ENCODE measurements at places on chromosomes 7 and 10.
A peak's percentile ranks its signal among the peaks of the same experiment; 100 is the strongest.

- no peak for DNase-seq
Observed at GRCh38 chr7:27700501-27700900, 37.8 kb upstream of the HIBADH start.

DNA sequence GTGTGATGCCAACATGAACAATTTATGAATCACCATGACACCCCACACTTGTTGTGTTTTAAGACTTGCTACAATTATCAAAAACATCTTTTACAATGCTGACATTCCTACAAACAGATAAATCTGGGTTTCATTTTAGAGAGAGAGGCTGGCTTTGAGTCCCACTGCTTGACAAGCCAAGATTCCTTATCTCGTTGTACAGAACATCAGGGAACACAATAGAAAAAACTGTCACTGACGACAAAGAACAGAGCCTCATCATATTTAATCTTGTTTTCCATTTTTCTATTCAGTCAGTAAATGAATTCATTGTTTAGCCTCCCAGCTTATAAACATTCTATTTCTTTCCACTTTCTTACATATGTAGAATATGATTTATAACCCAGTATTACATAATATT, 461.6 kb upstream of the VSTM2A start:
- DNase-seq: no peak

- DNase-seq: no peak
Observed at GRCh38 chr7:49297958-49298357, 373.6 kb downstream of the CDC14C start.

GRCh38 chr10:72658696-72659400, 33.0 kb upstream of the MICU1 start:
- DNase-seq: no peak

GRCh38 chr7:13532028-13532753, 457.3 kb downstream of the ETV1 start:
- no peak for DNase-seq

DNA sequence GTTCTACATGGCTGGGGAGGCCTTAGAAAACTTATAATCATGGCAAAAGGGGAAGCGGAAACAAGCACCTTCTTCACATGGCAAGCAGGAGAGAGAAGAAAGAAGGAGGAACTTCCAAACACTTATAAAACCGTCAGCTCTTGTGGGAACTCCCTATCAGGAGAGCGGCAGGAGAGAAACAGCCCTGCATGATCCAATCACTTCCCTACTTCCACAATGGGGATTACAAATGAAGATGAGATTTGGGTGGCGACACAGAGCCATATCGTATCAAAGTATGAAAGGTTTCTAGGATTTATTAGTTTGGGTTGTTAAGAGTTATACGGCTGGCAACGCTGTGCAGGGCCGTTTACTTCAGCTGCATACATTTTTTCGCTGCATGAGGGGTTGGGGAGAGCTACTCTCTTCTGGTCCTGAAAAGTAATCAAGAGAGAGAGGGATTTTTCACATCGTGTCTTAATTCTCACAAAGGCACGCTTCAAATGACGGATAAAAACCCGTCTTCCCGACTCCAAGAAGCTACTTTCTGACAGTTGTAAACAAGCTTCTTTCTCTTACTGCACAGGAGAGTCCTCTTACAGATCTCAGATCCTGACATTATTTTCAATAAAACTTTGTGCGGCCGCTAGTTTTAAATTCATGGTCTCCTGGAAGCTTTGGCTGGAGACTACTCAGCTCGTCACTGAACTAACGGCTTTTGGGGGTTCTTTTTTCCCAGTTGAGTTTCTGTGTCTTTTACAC, 751 bp upstream of the GTPBP10 start:
- DNase-seq: no peak

GRCh38 chr7:28093623-28094232, 86.9 kb downstream of the JAZF1 start:
- peak; percentile 59 for DNase-seq

- no peak for DNase-seq
Observed at GRCh38 chr7:11005202-11005601, 31.5 kb downstream of the PHF14 start.

GRCh38 chr10:127216274-127216673, 19.9 kb upstream of the INSYN2A start:
- no peak for DNase-seq

- DNase-seq: no peak
Observed at GRCh38 chr7:121202834-121203233, 126.0 kb upstream of the WNT16 start.

DNA sequence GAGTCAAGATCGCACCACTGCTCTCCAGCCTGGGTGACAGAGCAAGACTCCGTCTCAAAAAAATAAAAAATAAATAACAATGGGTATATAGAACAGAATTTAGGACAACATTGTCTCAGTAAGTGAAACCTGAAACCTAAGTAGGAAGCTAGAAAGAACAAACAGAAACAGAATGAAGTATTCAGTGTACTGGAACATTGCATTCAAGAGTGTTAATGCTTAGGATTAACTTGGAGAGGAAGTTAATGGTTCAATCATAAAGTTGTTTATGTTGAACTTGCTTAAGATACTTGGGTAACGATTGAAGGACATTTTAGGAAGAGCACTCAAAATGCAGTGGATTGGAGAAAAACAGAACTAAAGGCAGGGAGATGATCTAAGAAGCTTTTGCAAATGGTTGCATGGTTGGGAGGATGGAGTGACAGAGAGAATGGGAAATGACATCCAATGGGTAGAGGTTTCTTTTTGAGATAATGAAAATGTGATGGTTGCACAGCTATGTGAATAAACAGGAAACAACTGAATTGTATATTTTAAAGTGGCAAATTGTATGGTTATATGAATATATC, 233.7 kb downstream of the ADK start:
- no peak for DNase-seq

DNA sequence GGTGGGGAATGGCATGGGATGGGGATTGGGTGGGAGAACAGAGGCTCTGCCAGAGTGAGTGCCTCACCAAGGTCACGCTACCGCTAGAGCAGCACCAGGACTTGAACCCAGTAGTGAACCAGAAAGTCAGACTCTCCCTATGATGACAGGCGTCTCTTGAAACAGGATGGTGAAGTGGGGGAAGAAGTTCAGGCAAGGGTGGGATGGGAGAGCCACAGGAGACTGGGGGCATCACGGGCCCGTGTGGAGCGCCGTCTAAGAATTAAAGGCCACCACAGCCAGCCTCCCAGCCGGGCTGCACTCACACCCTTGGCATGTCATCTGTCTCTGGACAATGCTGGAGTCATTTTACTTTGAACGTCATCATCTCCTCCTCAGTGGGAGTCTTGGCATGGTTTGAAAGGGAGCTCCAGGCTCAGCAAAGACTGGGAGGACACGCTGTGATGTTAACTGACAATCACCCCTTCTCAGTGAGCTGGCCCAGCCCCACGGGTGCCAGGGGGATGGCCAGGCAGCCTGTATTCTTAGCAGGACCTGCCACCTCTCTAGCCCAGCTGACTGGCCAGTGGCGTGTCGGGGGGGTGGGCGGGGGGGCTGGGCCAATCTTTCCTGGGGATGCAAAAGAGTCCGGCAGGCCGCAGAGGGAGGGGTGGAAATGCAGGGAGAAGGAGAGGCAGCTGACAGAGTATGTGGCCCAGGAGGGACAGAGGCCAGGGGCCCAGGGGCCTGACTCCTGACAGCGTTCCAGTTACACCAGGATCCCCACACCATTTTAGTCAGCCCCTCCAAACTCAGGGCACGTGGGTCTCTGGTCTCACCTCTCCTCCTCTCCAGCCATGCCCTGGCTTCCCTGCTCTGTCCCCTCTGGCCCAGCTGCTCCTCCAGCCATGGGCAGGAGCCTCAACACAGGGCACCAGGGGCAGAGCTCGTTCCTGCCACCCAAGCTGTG, 96.2 kb downstream of the VOPP1 start:
- no peak for DNase-seq

- DNase-seq: peak; percentile 95
Observed at GRCh38 chr7:140696024-140696679, 356 bp upstream of the NDUFB2 start.

GRCh38 chr7:14195871-14196270, 206.4 kb upstream of the ETV1 start:
- no peak for DNase-seq

DNA sequence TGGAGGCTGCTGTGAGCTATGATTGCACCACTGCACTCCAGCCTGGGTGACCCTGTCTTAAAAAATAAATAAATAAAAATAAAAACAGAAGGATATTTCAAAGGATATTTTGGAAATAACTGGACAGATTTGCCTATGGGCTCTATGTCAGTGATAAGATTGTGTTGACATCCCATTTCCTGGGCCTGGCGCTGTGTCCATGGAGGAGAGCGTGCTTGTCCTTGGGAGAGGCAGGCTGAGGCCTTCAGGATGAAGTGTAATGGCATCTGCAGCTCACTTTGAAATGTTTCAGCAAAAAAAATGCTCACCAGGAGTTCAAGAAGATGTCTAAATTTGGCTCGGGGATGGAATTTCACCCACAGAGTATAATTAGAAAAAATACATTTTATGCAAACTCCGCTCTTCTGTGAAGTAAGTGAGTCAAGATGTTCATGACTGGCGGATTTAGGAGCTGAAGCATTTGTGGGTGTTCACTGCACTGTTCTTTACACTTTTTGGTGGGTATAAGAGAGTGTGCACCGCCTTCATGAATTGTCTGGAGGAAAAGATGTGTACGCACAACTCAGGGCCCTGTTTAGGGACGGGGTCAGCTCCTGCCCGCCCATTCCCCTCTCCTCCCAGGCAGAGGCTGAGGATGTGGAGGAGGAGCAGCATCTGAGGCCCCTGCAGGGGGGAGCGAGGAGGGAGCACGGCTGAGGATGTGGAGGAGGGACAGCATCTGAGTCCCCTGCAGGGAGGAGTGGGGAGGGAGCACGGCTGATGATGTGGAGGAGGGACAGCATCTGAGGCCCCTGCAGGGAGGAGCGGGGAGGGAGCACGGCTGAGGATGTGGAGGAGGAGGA, 18.5 kb upstream of the FOXL3 start:
- DNase-seq: no peak

DNA sequence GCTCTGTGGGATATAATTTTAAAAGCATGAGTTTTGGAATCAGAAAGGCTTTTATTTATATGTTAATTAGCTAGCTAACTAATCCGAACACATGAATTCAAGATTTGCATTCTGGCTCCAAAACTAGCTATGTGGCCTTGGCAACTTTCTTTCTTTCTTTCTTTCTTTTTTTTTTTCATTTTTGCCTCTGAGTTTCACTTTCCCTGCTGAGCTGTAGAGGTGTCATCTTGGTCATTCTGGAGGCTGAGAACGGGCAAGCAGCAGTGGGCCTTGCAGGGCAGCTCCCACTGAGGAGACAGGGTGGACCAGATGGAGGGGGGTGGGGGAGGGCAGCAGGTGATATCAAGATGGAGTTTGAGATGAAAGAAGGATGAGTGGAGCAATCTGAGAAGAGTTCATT, 24.8 kb upstream of the SFMBT2 start:
- DNase-seq: no peak

GRCh38 chr7:76071316-76072242, 23.7 kb downstream of the MDH2 start:
- DNase-seq: no peak

DNA sequence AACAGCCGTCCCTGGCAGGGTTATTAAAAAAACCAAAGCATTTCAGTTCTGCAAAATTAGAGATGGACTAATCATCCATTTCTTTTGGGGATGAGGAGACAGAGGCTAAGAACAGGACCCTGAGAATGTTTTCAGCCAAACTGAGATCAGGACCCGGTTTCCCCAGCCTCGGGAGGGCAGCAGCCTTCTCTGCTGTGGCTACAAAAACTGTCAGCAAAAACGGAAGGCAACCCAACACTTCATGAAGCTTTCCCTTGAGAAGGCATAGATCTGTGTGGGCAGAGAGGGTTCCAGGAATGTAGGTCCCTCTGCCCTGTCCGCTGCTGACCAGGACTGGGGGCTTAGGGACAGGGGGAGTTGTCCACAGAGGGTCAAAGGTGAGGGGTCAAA, 313.5 kb downstream of the TCERG1L start:
- no peak for DNase-seq

GRCh38 chr10:62839590-62839989, 23.4 kb upstream of the EGR2 start:
- DNase-seq: no peak

GRCh38 chr10:16995867-16996529, 133.6 kb downstream of the CUBN start:
- DNase-seq: no peak

- DNase-seq: no peak
Observed at GRCh38 chr10:79162022-79162421, 93.3 kb downstream of the ZMIZ1 start.

DNA sequence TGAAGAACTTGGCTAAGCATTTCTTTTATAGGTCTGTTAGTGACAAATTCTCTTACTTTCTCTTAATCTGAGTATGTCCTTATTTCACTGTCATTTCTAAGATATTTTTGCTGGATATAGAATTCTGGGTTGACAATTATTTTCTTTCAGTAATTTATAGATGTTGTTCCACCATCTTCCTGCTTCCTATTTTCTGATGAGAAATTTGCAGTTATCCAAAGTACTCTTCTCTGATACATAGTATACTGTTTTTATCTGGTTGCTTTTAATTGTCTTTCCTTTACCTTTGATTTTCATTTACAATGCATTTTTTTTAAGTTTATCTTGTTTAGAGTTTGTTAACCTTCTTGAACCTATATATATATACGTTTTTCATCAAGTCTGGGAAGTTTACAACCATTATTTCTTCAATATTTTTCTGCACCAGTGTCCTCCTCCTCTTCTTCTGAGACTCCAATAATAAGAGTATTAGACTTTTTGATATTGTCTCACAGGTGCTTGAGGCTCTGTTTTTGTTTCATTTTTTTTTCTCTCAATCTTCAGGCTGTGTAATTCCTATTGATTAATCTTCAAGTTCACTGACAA, 101.6 kb upstream of the INSIG1 start:
- no peak for DNase-seq

DNA sequence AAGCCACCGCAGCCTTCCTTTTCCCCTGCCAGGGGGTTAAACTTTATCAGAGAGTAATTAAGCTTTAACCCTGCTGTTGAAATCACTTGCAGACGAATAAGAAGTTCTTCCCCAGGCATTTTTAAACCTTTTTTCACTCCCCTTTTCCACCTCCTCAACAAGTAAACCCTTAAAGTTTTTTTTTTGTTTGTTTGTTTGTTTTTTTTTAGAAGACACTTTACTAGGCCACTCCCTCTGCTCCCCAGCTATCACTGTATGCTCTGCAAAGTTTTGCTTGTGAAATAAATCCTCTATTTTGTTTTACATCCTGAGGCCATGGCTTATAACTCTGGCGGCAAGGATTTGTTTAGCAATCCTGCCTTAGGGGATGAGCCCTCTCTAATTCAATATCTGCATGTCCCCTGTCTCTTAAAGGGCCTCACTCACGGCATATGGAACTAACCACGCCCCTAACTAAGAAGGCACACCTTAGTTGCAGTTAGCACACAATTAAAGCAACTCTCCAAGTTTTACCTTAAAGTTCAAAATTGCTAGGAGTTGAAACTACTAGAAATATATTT, 1354.7 kb upstream of the LRRTM3 start:
- no peak for DNase-seq

GRCh38 chr10:13949844-13950542, 363.2 kb downstream of the PRPF18 start:
- DNase-seq: no peak

DNA sequence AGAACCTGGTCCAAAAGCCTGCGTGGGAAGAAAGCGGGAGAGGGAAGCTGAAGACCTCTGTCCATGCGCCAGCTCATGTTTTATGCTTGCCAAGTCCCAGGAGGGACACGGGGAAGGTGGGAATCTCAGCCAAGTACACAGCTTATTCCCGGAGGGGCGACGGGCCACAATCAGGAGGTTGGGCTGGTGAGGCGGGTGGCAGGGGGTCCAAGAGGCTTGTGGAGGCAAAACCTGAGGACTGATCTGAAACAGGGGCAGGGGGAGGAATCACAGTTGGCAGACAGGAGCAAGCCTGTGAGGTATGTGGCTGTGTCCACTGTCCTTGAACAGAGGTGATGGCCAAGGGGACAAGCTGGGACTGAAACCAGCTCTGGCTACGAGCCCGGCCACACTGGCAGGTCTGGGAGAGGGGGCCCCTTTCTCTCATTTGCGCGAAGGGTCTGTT, 38.0 kb upstream of the LEP start:
- DNase-seq: no peak
